Fibroblast of the conjunctiva (primary cell): ENCODE measurements at places on chromosomes 5 and 9.

GRCh38 chr5:61283471-61283870 is 48.6 kb upstream of the ZSWIM6 start:
- DNase-seq, result no peak

DNA sequence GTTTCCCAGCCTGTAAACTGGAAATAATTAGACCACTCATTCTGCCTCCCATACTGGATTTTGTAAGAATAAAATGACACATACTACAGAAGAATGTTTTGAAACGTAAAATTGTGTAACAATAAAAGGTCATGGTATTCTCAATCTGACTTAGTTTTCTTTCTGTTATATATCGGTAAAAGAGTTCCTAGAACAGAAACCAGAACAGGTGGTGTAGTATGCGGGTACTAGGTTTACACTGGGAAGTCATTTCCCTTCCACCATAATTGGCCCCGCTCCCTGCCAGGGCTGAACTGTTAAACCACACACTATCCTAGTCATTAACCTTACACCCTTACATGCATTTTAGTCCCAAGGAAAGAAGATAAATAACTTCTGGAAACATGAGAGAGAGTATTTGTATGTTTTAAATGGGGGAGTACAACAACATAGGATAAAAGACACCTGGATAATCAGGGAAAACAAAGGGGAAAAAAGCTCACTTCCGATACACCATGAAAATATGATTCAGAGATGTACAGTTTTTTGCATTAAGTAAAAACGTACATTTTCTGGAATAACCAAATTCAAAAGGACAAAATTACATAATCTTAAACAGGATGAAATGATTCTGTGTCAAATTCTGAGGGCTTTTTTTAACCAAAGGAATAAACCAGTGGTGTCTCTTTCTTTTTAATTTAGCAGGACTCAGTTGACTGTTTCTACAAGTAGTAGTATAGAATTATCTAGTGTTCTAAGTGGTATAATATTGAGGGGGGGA is 199.7 kb downstream of the GLIS3 start:
- no peak for DNase-seq

GRCh38 chr9:36632892-36633291 is 60.2 kb downstream of the MELK start:
- no peak for DNase-seq

GRCh38 chr9:136623842-136624183 is 38.9 kb upstream of the EGFL7 start:
- DNase-seq, result no peak

GRCh38 chr5:128513806-128514205 is 24.2 kb downstream of the FBN2 start:
- DNase-seq, result no peak

- DNase-seq, result no peak
Measured at GRCh38 chr9:116039312-116039711, 114.3 kb upstream of the PAPPA start.

DNA sequence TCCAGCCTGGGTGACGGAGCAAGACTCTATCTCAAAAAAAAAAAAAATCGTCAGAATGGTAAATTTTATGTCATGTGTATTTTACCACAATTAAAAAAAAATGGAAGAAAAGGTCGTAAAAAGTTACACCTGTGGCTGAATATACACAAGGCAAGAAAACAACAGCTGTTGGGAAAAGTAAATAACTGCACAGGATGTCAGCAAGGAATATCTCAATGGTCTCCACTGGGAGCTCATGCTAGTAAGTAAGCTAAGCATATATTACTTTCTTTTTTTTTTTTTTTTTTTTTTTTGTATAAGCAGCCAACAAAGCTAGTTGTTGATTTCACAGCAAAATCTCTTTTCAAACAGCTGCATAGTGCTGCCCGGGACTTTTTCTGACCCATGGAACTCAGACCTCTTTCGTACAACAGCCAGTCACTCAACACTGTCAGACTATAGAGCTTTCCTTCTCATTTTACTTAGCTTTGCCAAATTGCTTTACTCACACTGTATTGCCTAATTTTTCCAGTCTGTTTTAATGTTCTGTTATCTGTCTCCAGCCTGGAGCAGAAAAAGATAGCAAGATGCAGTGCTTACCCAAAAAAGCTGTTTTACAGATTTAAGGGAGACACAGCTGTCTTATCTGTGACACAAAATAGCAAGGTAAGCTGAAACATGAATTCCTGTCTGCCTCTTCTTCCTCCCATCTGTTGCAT is 175.9 kb downstream of the ENC1 start:
- no peak for DNase-seq

DNA sequence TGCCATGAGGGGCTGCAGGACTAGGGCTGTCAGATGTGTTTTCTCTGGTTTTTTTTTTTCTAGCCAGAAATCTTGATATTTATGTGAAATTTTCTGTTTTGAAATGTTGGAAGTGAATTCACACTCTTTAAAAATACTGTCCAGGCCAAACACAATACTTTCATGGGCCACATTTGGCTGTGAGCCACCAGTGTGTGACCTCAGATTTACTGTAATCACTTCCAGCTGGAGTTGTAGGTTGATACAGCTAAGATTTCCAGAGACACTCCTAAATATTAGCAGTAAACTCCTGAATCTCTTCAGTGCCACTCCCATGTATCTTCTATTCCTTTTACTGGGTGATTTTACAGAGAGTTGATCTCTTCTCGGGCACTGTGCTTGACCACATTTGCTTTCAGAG is 92.2 kb upstream of the CKMT2 start:
- peak; percentile 64 for DNase-seq

- DNase-seq, result no peak
Measured at GRCh38 chr5:116402235-116402634, 172.4 kb downstream of the SEMA6A start.

GRCh38 chr5:113162770-113163169 is 186.2 kb downstream of the DCP2 start:
- DNase-seq, result no peak

GRCh38 chr5:164007064-164007463 is 501.6 kb downstream of the MAT2B start:
- no peak for DNase-seq

DNA sequence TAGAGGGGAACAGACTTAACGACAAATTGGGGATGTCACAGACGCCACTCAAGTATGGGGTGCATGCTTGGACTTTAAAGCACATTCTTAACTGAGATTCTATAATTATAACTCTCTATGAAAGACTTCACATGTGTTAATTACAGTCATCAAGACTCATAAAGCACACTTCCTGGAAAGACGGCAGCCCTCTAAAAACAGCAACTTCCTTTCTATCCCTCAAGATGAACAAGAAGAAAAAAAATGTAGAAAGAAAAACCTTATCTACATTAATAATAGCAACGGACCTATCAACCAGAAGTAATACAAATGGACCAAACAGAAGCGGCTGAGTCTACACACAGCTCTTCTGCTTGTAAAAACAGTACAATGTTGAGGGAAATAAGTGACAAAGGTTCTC is 21.2 kb downstream of the GNAQ start:
- DNase-seq, result no peak

DNA sequence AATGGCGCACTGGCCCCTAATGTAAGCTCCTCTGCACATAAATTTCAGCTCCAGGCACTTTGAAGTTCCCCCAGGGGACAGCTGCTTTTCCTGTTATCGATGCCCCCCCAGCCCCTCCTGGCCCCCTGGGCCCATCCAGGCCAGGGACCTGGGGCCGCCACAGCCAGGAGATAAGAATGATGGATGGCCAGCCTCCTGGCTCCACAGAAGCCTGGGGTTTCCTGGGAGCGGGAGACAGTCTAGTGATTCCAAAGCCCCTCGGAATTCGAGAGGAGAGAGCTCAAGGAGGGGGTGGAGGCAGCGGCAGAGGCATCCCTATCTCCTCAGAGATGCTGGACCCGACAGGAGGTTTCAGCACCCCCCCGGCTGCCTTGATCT is 98.4 kb upstream of the HAND1 start:
- no peak for DNase-seq

DNA sequence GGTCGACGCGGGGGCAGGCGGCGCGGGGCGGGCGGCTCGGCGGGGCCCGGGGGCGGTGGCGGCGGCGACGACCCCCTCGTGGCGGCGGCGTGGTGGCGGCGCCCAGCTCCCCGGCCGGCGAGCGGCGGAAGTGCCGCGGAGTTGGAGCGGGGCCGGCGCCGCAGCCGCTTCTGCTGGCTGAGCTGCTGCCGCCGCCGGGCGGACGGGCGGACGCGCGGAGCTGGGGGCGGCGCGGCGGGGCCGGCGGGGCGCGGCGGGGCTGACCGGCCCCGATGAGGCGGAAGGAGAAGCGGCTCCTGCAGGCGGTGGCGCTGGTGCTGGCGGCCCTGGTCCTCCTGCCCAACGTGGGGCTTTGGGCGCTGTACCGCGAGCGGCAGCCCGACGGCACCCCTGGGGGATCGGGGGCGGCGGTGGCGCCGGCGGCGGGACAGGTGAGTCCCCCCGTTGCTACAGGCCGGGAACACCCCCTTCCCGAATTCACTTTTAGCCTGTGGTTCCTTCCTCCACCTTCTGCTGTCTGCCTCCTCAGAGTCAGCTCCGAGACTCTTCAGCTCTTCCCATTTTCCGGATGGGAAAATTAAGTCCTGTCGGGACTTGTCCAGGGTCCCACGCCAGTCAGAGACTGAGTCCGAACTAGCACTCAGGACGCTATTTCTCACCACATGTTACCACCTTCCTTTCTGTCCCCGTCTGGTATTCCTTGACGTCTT is at the start of gene GALNT10:
TSS of gene GALNT10 (plus strand) at position 139 of the 710 bp plus-strand sequence. CDS start at position 273, 134 bp downstream.
- DNase-seq, result no peak

- no peak for DNase-seq
Measured at GRCh38 chr5:149333711-149334443, 11.4 kb upstream of the GRPEL2 start.

- no peak for DNase-seq
Measured at GRCh38 chr5:137389042-137389441, 110.1 kb downstream of the SPOCK1 start.

DNA sequence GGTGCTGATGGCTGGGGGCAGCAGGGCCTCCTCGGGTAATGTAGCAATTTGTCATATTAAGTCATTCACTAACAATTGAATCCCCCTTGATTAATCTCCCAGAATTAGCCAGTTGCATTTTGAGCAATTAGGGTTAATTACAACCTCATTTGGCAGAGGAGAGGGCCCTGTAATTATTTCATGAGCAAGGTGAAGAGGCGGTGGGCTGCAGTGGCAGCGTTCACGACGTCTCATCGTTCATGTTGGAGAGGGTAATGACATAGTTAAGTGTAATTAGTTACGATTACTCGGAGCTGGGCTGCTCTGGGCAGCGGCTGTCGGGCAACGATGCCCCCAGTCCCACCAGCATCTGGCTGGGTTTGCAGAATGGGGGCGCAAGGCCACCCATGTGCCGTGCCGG is 46.0 kb downstream of the NEK6 start:
- no peak for DNase-seq

GRCh38 chr5:136526021-136526420 is 160.7 kb upstream of the TRPC7 start:
- DNase-seq, result no peak

GRCh38 chr5:158591301-158591863 is 508.3 kb downstream of the EBF1 start:
- DNase-seq, result peak; percentile 54

DNA sequence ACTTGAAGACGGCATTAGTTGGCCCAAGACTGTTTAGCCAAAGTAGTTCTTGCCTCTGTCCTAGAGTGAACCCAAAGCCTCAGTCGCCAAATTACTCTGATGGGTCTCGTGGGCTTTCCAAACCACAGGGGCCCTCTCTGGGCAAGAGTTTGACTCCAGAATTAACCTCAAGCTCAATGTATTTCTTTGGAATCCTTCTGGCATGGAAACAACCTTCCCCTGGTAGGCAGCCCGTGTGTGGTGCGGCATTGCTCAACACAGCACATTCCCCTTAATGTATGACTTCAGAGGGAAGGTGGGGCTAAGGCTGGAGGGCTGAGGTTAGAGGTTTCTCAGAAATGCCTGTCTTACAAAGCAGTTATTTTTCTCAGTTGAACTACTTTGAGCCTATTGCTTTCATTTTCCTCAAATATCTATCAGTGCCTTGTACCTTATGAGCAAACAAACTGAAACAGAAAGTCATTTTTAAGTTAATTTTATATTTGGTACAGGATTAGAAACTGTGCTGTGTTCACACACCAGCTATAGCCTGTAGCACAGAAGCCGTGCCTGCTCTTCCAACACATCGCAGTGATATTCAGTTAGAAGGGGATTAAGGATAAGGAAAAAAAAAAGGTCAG is 123.9 kb upstream of the HAPLN1 start:
- peak; percentile 38 for DNase-seq

DNA sequence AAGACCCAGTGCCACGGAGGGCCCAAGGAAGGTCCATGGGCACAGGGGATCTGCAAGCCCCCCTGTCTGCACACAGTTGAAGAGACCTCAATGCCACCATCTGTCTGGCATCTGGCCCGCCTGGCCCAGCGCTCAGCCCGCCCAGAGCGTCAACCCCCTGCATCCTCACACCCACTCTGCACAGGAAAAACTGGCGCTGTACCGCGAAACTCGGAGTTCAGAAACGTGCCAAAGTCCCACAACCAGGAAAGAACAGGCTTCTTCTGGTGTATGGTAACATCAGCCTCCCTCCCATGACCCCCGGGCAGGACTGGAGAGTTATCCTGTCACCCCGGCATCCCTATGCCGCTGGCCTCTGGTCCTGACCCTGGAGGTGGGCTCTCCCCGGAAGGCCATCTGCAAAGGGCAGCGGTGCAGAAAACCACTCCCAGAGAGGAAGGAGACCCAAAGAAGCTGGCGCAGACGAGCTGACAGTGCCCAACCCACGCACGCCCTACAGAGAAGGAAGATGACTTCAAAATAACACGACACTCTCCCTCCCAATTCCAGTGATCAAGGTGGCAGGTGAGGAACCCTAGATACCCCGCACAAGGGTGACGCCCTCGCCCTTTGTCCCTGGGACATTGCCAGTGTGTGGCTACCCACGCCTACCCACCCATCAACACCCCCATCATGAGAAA is 18.9 kb downstream of the VAV2 start:
- DNase-seq, result no peak

DNA sequence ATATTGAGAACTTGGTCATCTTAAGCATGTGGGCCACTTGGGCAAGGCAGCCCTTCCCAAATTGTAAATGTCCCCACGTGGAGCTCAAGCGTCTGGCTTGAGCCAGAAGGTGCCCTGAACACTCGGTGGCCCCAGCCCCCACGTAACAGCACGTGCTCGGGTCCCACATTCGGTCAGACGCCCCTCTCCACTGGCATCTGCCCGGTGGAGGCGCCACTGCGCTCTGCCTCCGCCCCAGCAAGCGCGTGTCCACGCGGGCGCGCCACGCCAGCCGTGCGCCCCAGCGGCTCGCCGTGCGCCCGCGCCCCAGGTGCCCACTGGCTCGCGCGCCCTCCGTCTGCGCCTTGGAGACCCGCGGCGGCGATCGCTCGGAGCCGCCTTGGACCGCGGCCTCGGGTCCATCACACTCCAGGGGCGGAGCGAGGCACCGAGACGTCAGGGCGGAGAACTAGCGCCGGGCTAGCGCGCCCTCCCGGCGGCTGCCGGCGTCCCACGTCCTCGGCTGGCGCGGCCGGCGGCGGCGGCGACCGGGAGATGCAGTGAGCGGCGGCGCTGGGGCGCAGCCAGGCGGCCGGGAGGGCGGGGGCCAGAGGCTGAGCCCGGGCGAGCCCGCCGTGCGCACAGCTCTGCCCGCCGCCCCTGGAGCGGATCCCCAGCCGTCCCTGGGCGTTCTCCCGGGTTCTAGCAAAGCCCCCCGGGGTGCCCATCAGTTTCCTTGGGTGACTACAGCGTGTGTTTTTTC is at the start of gene PALM2AKAP2:
TSS of gene PALM2AKAP2 (plus strand) at position 488 of the 742 bp plus-strand sequence. CDS start 291 bp downstream, outside the sequence.
- no peak for DNase-seq

GRCh38 chr9:130208600-130209347 is 36.6 kb downstream of the NCS1 start:
- DNase-seq, result no peak
